ENCODE measurements at places on chromosomes 2 and 18.

DNA sequence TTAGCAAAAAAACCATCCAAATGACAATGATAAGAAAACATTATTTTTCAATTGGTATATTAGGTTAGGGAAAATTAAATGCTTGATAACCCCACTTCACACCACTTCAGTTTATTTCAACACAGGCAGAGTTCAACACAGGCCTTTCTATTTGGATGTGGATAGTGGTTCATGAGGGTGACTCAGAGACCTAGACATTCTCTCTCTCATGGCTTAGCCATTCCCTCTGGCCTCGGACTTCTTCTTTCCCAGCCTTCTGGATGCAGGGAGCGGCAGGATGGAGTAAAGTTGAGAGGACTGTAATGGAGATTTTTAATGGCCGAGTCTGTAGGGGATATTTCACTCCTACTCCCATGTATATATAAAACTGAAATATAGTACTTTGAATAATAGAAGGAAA, 109.7 kb downstream of the CTNNA2 start:
- DNase-seq = no peak

DNA sequence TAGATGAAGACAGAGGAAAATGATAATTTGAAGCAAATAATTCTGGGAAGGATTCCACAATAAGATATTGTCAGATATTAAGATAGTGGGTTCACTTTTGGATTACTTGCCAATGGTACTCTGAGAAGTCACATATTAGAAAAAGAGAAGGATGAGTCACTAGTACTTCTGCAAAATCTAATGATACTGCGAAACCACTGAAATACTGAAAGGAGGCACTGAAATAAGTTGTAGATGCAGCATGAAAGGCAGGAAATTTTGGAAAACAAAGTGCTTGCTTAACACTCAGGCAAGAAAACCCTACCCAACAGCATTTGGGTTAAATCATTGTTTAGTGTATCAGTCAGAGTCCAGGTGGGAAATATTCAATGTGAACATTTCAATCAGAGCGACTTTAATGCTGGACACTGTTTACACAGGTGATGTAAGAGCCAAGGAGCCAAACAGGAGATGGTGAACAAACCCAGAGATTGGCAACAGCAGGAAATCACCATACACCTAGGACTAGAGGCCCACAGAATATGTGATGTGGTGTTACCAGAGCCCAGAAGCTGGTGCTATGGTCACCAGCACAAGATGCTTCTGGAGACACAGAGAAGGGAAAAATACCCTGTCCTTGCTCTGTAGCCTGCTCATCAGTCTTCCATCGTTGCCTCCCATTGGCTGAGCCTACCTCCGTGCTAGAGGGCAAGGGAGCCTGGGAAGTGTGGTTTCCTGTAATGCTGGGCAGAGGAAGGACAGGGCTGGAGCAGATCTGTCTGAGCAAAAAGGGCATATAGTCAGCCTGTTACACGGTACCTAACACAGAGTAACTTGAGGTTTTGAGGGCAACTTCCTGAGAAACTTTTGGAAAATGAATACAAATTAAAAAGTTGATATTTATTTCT, 204.7 kb upstream of the ITGA4 start:
- DNase-seq = no peak

DNA sequence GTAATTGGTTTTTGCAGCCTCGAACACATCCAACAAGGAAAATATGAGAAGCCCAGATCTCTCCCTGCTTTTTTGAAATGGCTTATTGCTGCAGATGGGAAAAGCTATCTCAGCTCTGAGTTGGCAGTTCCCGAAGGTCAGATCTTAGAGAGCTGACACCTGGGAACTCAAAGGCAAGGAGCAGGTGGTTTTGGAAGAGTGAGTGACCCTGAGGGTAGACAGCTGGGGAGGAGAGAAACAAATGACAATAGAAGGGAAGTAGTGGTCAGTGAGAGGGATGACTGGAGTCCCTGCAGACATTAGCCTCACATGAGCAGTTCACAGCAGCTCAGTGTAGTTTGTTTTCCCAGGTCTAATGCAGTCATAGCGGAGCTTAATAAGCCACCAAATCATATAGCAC, 317.9 kb downstream of the STK39 start:
- DNase-seq = no peak

DNA sequence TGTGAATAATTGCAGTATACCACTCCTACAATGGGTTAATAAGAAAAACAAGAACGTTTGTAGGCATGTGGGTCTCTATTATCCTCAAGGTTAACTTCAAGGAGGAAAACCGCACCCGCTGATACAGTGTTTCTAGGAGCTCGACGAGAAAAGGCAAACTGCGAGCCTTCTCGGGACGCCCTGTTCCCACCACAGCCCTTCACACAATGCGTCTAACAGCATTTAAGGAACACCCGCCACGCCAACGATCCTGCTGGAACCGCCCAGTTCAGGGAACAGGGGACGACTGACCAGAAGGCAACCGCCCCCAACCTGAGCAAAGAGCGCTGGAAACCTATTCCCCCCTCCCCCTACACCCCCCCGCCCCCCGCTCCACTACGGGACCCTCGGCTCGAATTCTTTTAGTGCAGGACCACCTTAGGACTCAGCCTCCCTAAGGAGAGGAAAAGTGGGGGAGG, 710 bp upstream of the TMSB10 start:
- no peak for DNase-seq

DNA sequence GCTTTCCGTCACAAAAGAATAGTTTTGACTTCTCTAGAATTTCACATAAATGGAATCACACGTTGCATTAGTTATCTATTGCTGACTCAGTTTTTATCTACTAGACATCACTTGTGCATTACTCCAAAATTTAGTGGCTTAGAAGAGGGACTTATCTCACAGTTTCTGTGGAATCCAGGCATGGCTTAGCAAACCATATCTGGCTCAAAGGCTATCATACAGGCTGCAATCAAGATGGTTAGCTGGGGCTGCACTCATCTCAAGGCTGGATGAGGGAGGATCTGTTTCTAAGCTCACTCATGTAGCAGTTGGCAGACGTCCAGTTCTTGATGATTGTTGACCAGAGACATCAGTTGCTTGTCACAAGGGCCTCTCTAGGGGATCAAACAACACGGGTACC, 6.6 kb upstream of the DSC3 start:
- DNase-seq = no peak

DNA sequence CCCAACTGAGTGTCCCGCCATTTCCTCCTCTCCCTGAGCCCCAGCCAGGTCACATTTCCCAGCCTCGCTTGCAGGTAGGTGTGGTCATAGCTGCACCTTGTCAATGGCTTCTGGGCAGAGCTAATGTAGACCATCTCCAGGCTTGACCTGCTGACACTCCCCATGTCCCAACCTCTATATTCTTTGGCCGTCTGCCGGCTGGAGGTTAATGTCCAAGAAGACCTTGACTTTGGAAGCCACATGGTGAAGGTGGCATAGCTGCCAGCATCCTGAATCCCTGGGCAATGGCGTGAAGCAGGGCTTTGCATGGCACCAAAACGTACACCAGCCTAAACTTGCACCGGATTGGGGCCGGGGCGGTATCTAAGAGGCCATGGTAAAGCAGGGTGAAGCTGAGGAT, 88.3 kb downstream of the SPP2 start:
- DNase-seq = no peak

GRCh38 chr18:50115095-50115494, 79.9 kb downstream of the MYO5B start:
- DNase-seq = no peak

DNA sequence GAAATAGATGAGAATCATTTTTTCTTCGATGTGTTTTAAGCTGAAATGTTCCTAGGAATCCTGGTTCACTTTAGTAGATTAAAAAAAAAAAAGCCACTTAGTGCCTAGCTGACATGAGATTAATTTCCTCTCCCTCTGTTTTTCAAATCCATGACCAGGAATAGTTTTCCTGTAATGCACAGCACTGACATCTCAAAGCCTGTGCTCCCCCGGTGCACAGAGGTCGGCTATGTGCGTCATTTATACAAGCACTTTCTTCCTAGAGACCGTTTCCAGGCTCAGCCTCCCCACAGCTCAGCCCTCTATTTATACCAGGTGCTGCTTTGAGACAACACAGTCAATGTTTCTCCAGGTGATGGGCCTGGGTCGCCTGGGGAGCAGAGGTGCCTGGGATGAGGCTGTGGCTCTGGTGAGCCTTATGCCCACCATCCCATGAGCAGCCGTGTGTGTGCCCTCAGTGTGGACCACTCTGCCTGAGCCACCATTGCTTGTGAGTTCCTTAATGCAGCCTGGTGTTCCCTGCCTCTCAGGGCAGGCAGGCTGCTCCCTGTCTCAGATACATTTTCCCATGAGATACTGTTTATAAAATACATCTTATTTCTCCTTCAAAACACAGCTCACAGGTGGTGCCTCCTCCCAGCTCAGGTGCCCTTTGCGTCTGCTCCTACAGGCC, 515.7 kb upstream of the HS6ST1 start:
- DNase-seq = no peak

DNA sequence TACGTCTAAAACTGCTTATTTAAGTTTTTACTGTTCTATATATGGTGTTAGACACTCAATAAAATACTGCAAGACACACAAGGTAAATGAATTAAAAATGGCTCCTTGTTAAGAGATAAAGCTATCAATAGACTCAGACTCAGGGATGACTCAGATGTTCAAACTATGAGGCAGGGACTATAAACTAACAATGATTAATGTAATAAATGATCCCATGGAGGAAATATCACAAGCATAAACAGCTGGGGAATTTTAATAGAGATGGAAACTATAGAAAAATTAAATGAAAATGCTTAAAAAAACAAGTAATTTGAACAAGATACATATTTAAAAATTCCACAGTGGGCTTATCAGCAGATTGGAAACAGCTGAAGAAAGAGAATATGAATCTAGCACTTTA, 650.8 kb downstream of the DCDC2C start:
- no peak for DNase-seq

DNA sequence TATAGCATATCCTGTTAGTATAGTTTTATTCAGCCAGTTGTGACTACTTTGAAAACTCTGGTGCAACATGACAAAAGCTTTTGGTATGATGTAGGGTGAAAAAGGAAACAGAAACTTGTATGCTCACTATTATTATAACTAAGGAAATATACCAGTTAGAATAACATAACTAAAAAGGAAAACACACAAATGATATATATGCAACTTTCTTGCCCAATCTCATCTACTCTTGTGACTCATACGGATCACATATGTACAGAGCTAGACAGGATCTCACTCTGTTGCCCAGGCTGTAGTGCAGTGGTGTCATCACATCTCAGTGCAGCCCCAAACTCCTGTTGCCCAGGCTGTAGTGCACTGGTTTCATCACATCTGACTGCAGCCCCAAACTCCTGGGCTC, 12.4 kb upstream of the TLK1 start:
- DNase-seq = no peak

DNA sequence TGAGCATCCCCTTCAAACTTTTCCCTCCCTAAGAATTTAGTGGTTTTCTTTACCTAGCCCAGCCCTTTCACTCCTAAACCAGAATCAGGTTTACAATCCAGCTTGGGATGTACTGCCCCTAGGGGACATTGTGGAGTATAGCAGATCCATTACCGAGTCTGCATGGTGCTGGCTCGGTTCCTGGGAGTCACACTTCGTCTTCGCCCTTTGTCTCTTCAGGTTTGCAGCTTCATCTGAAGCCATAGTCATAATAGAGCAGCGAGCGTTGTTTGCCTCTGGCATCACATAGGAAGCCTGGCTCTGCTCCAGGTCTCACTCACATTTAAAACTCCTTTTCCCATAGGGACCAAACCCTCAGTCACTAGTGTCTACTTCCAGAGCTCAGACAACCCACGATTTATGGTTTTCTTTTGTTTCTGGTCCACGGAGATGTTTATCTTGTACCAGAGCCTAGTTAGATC, 16.8 kb upstream of the LYPD6 start:
- no peak for DNase-seq

DNA sequence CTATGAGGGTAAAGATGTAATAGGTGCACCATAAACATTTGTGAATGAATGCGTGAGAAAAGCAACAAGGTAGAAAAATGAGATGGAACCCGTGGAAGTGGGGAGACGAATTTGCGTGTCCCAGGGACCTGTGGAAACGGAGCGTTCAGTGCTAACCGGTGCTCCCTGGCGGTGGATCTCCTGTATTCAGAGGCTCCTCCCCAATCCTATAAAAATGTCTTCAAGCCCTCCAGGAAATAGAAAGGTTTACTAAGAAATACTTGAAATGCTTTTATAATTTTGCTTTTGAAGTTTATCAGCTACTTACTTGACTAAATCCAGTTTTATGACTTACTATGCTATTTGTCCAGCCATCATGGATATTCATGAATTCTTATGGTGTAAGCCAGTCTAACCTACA, 62.8 kb upstream of the RBM44 start:
- DNase-seq = no peak

DNA sequence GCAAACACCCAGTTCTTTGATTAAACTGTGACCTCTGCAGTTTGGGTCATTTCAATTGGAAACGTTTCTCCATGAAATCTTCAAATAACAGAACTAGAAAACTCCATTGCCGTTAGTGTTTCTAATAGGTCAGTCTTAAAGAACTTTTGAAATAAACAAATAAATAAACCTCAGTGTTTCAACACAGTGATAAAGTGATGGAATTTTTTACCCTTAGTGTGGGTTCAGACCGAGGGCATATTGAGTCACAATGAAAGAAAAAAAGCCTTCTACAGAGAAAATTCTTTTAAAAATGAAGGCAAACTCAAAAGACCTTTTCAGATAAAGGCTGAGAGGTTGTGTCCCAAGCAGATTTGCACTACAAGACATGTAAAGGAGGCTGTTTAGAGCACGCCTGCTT, 149.6 kb downstream of the NCKAP5 start:
- DNase-seq = no peak

DNA sequence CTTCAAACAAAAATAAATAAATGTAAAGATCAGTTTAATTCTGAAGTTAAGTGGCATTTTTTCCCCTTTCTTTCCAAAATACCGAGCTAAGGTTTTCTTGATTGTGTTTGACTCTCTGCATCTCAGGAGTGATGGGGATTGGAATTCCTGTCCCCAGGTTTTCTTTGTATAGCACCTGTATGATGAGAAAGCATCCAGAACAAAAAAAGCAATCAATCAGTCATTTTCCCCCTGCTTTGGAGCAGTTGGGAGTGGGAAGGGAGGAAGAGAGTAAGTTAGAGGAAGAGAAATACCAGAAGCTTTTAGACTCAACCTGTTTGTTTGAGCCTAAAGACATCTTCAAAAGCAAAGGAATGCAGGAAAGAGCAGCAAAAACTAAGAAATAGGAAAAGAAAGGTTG, 88.5 kb downstream of the RIF1 start:
- DNase-seq = no peak

- no peak for DNase-seq
Measured at GRCh38 chr2:157444641-157445040, 752 bp upstream of the CYTIP start.

DNA sequence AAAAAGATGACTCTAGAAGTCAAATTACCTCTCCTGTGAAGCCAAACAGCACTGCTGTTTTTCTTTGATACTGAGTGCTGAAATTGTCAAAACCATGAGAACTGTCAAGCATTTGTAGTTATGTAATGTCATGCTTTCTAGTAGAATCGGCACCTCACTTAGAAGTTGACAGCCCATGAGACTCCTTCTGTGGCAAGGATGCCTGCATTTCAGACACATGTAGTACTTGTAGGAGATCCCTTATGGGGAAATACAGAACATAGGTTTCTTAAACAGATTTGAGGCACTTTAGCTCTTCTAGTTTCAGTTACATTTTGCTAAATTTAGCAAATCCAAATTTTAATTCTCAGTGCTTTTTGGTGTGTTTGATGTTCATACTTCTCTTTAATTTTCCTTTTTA, 15.7 kb downstream of the ZNF407 start:
- DNase-seq = no peak

GRCh38 chr2:59236723-59237122, 995.6 kb upstream of the FANCL start:
- no peak for DNase-seq
